ENCODE measurements at places on chromosomes 7 and 10.

GRCh38 chr10:47059606-47060311, 148.5 kb downstream of the PTPN20 start:
- DNase-seq: no peak

- no peak for DNase-seq
Measured at GRCh38 chr10:80491251-80492102, 37.4 kb downstream of the TSPAN14 start.

GRCh38 chr10:131461093-131461492, 149.6 kb upstream of the TCERG1L start:
- no peak for DNase-seq

- DNase-seq: no peak
Measured at GRCh38 chr10:48594371-48594770, 10.5 kb downstream of the ARHGAP22 start.

GRCh38 chr10:30538086-30538485, 91.5 kb downstream of the LYZL2 start:
- DNase-seq: no peak

GRCh38 chr10:123639131-123639530, 27.0 kb upstream of the GPR26 start:
- DNase-seq: no peak

DNA sequence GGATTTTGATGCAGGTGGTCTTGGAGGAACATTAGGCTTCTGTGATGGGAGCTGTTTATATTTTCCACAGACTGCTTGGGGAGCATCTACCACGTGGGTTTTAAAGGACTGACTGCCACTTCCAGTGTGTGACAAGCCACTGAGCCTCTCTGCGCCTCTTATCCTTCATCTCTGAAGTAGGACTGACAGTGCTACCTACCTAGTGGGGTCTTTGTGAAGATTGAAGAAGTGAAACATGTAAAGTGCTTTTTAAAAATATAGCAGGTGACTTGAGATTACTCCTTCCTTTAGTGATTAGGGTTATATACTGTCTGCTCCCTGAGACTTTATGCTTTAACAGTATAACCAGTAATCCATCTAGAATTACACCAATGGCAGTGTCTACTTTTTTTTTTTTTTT, 29.9 kb downstream of the NKX2-3 start:
- no peak for DNase-seq

Measured in stimulated activated effector memory CD8-positive, alpha-beta T cell treated with anti-CD3 and anti-CD28 coated beads, Interleukin-12 subunit alpha, Interleukin-12 subunit beta, amount 100 ng/mL, for 72 hours (primary cell).